ENCODE measurements at places on chromosomes 1 and 21.

GRCh38 chr21:32817208-32817607 is 45.7 kb upstream of the PAXBP1 start:
- DNase-seq: no peak

DNA sequence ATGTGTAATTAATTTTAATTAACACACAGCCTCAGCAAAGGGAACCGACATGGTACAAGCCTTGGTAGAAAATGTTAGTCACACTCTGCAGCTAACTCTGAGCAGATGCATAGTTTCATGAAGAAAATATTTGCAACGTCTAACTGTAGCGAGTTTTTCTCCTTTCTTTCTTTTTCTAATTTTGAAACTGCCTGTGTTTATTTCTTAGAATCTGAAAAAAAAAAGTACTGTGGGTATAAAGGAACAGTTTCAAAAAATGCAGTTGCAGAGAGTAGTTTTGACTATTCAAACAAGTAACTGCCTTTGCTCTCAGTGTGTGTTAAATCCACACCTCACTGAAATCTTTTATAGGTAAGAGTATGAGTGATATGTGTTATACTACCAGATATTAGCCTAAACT is 149.9 kb upstream of the C1orf105 start:
- DNase-seq: no peak

DNA sequence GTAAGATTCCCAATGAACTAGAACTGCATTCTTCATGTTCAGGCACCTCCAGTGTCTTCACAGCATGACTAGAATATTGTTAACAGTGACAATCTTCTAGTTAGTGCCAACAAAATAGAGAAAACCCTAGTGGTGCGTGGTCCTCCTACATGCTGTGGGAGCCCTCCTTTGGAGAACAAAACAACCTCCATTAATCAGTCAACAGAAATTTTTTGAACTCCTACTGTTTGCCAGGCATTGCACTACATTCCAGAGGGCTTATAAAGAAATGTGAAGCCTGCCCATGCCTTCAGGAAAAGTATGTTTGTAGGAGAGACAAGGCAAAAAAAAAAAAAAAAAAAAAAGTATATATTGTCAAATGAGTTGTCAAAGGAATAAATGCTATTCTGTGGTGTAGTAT is 252.7 kb downstream of the LRRC40 start:
- no peak for DNase-seq

- no peak for DNase-seq
Measured at GRCh38 chr1:56266359-56266758, 313.0 kb downstream of the PLPP3 start.

All from T1000 (cell line).